ENCODE measurements at places on chromosomes 16 and 17.

DNA sequence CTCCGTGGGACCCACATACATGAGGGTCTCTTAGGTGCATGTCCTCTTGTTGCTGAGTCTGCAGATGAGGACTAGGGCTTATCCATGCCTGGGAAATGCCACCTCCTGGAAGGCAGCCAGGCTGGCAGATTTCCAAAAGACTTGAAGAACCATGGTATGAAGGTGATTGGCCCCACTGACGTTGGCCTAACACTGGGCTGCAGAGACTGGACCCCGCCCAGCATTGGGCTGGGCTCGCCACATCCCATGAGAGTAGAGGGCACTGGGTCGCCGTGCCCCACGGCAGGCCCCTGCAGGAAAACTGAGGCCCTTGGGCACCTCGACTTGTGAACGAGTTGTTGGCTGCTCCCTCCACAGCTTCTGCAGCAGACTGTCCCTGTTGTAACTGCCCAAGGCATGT lies 38.2 kb upstream of the IL21R start:
- DNase-seq, result peak; percentile 82

- DNase-seq, result no peak
These were observed 394.5 kb downstream of the XYLT1 start for GRCh38 chr16:17076092-17076754.

DNA sequence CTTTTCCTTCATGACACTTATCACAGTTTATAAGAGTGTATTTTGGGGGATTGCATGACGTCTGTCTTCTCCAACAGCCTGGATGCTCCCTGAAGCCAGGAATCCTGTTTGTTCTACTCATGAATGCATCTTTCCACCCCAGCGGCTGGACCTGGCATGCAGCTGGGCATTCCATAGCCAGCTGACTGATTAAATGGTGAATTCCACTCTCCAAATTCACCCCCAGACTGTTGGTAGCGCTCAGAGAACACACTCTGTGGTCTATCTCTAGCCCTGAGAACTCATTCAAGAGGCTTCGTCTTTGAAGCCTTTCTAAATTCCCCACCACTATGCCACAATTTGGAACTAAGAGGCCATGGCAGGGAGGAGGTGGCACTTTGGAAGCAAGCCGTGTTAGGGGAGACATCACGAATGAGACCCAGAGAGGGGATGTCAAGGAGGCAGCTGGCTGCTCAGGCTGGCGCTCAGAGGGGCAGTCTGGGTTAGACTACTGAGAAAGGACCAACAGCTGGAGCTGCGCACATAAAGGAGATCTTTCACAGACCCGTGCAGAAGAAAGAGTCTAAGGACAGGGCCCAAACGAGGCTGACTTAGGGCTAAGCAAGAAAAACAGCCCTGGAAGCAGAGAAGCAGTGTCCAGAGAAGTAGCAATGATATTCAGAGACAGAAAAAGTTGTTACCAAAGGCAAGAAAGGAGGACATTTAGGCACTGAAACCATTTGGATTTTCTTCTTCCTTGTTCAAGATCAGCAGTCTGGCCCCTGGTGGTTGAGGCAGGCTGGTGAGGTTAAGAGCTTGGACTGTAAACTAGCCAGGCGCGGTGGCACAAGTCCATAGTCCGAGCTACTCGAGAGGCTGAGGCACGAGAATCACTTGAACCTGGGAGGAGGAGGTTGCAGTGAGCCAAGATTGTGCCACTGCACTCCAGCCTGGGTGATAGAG lies 42.4 kb upstream of the ZNF629 start:
- peak; percentile 24 for DNase-seq

- no peak for DNase-seq
These were observed 15.1 kb upstream of the DHX8 start for GRCh38 chr17:43468691-43469139.

- DNase-seq, result peak; percentile 50
These were observed 525 bp downstream of the JPT1 start for GRCh38 chr17:75153780-75154194.

- DNase-seq, result no peak
These were observed 28.6 kb upstream of the DYNLL2 start for GRCh38 chr17:58054641-58055040.

GRCh38 chr17:17024778-17025300 lies 17.4 kb upstream of the MPRIP start:
- DNase-seq, result no peak

- peak; percentile 55 for DNase-seq
These were observed 599 bp downstream of the MRC2 start for GRCh38 chr17:62627904-62628633.

DNA sequence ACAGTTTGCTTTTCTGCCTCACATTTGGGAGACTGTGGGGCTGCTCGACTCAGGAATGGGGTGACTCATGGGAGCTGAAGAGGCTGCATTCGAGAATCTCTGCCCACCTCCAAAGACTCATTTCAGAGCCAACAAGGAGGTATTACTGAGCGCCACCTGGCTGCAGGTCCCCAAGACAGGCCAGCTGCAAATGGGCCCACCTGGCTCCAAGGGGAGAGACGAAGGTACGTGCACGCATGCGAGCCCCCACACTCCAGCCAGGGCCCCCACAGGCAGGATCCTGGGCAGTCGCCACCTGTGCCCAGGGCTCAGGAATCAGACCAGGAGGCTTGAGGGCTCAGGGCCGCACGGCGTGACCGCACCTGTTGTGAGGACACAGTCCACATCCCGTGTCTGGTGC lies 6.0 kb downstream of the HAGHL start:
- no peak for DNase-seq

- no peak for DNase-seq
These were observed 8.5 kb downstream of the ITGAE start for GRCh38 chr17:3792481-3792880.

DNA sequence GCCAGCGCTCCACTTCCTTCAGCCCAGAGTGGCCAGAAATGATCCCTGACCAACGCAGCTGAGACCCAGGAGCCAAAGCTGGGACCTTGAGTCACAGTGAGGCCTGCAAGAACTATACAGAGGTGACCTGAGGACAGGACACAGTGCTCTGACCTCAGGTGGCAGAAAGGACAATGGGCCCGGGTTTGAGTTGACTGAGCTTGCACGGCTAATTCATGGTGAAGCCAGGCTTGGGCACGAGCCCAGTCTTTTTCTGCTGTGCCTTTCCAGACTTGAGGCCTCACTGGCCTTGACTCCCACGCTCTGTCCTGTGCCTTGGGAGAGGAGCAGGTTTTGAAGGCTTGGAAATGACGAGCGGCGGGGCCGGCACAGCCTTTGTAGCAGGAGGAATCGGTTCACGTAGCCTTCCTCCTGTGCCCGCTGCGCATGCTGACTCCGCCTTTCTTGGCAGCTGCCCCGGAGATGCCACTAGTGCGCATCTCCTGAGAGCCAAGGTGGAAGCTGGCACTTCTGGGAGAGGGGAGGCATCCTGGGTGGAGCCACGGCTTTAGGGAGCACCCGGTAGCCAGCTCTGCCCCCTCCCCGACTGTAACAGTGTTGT lies 34.9 kb downstream of the NDEL1 start:
- DNase-seq, result no peak

GRCh38 chr17:31171701-31172100 lies 76.9 kb downstream of the NF1 start:
- no peak for DNase-seq

DNA sequence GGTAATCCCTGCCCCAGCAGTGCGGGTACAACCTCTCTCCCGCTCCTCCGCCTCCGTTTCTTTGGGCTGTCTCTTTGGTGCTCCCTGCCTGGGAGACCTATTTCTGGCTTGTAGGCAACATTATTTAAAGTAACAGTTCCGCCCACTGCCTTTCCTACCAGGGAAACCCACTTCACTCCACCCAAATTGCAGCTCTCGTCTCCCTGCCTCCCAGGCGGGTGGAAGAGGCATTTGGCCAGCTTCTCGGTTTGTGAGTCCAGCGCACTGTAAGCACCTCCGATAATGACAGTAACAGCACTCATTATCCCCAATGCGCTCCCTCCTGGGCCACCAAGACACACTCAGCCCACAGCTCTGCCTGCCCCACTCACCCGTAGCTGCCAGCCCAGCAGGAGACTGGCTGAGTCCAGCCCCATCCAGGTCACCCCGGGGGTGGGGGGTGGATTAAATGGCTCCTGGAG lies 165.1 kb upstream of the CDC42EP4 start:
- DNase-seq, result no peak

GRCh38 chr16:12646490-12647274 lies 157.0 kb downstream of the CPPED1 start:
- peak; percentile 86 for DNase-seq

DNA sequence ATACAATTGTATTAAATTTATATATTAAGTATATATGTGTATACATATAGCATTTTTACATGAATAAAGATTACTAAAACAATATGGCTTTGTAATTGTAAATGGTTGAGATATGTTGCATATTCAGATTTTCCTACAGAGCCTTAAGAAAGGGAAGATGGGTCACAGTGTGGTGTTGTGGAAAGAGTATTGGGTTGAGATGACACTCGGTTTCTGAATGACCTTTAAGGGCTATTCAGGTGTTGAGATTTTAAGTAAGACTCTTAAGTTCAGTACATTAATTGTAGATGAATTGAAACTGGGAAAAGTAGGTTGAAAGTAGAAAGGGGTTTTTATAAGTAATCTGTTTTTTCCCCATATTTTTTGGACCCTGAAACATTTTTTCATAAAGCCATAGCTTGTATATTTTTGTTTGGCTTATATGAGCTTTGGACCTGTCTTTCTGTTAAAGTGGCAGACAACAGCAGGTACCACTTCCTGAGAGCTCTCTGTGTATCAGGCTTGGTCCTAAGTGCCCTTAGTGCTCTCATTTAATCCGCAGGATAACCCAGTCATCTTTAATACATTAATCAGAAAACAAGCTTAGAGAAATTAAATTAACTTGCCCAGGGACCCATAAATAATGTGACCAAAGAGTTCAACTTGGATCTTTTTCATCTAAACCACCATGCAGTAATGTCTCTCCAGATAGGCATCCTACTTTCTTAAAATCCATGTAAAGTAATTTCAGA lies 48.5 kb upstream of the MRC2 start:
- no peak for DNase-seq

DNA sequence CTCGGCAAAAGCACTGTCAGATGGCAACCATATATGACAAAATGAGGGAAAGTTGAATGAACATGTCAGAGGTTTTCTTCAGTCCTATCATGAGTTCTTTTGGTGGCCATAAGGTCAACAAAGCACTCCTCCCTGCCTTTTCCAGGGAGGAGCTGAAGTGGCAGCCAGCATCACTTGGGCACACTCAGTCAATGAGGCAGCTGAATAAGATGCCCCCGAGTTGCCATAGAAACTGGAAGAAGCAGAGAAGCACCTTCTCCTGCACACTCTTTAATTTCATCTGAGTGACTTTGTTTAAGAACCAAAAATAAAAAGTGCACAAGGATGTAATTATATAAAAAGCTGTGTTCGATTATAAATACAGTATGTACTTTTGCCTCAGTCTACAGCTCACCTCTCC lies 16.0 kb downstream of the KCNJ2 start:
- no peak for DNase-seq

- DNase-seq, result peak; percentile 87
These were observed 16.6 kb downstream of the CD7 start for GRCh38 chr17:82300707-82301270.

- DNase-seq, result no peak
These were observed 146.3 kb downstream of the CMIP start for GRCh38 chr16:81590714-81591544.

- peak; percentile 68 for DNase-seq
These were observed 59.2 kb upstream of the ADORA2B start for GRCh38 chr17:15885770-15886169.

DNA sequence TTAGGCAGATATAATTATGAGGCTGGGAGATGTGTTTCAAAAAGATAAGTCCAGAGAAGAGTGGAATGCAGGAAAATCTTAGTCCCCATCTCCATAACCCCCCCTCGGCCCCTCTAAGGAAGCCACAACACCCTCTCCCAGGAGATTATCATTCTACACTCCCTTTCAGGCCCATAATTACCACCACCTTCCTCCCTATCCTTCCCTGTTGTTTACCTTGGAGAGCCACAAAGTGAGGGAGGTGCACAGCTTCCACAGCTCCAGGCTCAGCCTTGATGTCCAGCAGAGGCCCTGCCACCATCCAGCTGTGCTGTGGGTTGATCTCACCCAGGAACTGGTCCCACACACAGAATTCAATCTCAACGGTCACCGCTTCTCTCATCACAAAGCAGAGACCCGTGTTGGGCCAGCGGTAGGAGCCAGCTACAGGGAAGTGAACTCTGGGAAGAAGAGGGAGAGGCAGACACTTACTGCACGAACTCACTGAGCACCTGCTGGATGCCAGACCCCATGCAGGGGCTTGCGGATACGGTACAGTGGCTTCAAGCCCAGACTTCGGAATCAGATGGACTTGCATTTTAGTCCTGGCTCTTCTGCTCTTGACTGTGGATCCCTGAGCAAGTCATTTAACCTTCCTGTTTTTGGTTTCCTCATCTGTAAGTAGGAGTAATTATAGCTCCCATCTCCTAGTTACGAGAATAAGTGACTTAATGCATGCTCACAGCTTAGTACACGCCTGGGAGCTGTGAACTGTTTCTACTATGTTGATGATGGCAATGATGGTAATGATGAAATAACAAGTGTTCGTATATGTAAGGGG lies 44.1 kb downstream of the MIS12 start:
- no peak for DNase-seq

GRCh38 chr17:37138571-37139120 lies 189.9 kb downstream of the AATF start:
- no peak for DNase-seq

- DNase-seq, result peak; percentile 84
These were observed 17.2 kb upstream of the NUDT16L1 start for GRCh38 chr16:4675864-4676786.

- DNase-seq, result no peak
These were observed 113.2 kb downstream of the PHKB start for GRCh38 chr16:47574091-47575054.

DNA sequence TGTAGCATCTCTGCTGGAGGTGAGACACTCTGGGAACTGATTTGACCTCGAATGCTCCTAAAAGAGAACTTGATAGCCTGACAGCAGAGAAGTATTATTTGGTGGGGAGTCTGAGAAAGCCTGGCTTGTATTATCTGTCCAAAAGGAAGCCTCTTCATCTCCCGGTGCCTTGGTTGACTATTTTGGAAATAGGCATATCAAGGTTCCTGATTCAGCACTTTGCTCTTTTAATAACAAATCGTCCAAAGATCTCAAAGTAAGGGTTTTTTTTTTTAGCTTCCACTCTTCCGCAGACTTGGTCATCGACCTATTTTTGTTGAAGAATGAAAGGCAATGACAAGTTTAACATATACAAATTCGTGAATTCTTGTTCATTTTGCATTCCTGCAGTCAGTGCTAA lies 14.8 kb downstream of the TMEM186 start:
- DNase-seq, result no peak

GRCh38 chr16:66609139-66609510 lies 4.6 kb downstream of the CMTM3 start:
- DNase-seq, result no peak

DNA sequence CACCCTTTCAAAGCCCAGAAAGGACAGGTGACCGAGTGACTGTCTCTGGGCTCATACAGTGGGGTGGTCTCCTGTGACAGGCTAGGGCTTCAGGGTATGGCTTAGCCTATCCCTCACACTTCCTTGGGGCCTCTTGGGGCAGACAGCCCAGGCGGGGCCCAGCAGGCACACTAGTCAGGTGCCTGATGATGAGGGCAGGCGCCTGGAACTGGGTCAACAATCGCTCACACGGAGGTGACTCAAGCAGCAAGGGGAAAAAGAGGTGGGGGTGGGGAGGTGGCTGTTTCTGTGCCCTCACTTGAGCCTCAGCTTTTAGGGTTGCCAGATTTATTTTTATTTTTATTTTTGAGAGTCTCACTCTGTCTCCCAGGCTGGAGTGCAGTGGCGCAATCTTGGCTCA lies 6.4 kb upstream of the GRN start:
- no peak for DNase-seq

- peak; percentile 72 for DNase-seq
These were observed 5.0 kb downstream of the TPSAB1 start for GRCh38 chr16:1245452-1246020.

Data from hematopoietic multipotent progenitor cell treated with erythropoietin and hydrocortisone succinate and interleukin-3 and kit ligand, for 4 days (in vitro differentiated cells).